ENCODE measurements at places on chromosomes 1 and 21.

- DNase-seq, result no peak
Measured at GRCh38 chr1:87224201-87224600, 104.5 kb upstream of the LMO4 start.

DNA sequence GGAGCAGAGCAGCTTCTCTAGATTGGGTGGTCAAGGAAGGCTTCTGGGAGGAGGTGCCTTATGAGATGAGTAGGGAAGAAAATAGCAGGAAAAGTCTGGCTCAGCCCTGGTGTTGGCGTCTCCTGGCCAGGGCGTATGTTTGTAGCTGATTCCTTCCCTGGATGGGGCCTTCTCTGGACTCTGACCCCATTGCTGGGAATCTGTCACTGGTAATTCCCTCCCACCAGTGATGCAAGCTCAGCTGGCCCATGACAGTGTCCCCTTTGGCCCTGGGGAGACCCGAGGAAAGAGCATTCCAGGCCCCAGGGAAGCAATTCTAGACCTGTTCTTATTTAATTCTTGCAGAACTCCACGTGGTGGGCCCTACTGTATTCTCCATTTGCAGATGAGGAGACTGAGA, 20.7 kb downstream of the IGSF21 start:
- DNase-seq, result no peak

- DNase-seq, result no peak
Measured at GRCh38 chr1:248009681-248010080, 3.8 kb upstream of the OR2L5 start.

DNA sequence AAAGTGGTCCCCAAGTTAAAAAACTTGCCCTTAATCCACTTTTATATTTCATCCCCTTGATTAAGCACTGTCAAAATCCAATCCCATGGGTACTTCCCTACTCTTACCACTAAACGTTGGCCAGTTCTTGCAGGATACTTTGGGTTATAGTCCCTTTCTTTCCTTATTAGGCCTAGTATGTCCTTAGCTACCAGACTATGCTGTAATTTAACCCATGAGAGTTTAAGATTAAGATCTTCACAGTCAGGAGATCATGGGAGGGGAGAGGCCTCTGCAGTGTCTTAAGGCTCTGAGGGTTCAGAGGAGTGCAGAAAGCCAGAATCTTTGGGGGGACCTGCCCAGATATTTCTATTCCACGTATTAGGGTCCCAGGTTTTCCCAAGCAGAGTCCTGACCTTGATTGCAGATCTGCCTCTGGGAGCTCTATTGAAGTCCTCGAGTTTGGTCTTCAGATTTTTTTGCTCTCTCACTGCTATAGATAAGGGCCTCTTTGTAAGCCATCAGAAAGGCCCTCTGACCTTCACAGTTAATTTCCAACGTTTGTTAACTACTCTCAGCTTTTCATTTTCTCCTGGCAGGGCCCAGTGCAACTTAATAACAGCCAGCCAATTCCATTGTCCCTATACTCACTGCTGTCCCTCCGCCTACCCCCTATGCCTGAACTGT, 9.0 kb upstream of the CGN start:
- DNase-seq, result no peak

- no peak for DNase-seq
Measured at GRCh38 chr1:114032271-114033215, 53.3 kb downstream of the OLFML3 start.

GRCh38 chr21:16047904-16048303, 318.1 kb downstream of the USP25 start:
- no peak for DNase-seq

DNA sequence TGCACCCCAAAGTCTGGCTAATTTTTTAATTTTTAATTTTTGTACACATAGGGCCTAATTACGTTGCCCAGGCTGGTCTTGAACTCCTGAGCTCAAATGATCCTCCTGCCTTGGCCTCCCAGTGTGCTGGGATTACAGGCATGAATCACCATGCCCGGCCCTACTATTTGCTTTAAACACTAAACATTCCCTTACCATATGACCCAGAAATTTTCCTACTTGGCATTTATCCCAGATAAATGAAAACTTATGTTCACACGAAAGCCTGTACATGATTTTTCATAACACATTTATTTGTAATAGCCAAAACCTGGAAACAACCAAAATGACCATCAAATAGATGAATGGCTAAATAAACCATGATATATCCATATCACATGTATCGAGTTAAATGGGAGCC, 35.8 kb downstream of the NDUFS5 start:
- no peak for DNase-seq

GRCh38 chr1:113007706-113008364, 51.8 kb upstream of the SLC16A1 start:
- no peak for DNase-seq

DNA sequence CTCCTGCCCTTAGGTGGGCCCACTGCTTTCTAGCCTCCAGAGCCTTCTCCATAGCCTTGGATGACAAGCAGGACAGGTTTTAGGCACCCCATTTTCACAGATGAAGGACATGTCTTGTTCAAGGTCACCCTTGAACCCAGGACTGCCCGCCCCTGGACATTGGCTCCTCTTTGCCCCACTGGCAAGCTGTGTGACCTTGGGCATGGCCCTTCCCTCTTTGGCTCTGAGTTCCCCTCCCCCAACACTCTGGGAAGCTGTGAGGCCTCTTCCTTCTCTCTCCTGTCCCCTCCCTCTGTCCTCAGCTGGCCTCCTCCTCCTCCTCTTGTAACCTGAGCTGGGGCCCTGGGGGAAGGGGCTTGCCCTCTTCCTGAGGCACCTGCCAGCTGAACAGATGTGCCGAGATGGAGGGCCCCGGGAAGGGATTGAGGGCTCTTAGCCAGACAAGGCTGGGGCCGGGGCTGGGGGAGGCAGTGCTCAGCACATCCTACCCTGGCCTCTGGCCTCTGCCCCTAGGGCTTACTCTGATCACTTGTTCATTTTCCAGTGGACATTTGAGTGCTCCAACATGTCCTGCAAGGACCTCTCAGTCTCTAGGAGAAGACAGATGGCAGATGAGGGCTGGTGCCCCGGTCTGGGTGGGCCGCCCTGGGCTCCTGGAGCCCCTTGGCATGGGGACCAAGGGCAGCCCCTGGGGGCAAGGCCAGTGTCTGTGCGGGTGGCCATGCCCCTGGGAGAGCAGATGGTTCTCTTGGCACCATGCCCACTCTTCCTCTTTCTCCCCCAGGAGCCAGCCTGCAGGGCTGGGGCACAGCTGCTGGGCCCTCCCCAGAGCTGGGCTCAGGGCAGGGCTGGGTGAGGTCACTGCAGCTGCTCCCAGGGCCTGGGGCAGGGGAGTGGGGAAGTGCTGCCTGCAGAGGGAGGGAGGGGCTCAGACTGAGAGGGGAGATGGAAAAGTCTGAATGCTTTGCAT, 10.7 kb downstream of the FOXO6 start:
- DNase-seq, result no peak

DNA sequence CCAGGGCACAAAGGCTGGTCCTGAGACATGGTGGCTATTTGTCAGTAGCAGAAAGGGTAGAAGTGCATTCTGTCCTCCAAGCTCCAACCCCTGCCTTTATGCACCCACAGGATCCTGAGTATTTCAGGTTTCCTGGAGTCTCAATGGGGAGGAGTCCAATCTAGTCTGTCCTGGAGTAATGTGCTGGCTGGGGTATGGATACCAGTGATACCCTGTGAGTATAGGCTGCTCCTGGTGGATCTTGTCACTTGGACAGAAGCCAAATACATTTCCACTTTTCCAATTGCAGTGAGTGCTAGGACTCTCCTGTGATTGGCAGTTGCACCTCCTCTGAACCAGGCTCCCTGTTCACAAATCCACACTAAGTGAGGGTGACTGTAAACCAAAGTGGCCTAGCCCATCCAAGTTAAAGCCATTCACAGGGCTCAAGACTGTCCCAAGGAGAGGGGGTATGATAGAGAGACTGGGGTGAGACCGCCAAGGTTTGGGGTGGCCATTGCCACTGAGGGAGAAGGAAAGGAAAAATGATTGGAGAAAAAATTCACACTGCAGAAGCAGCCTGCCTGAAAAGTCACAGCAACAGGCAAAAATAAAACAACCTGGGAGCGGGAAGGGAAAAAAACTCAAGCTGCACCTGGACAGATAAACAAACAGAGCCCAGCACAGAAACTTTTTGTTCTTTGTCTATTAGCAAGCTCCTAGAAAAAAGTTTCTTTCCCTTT, 163.4 kb upstream of the ETV3 start:
- no peak for DNase-seq

- DNase-seq, result no peak
Measured at GRCh38 chr1:41103766-41104165, 82.2 kb upstream of the SLFNL1 start.

- DNase-seq, result no peak
Measured at GRCh38 chr1:162128693-162129356, 59.3 kb downstream of the NOS1AP start.

GRCh38 chr1:22536506-22536905, 26.8 kb upstream of the EPHA8 start:
- no peak for DNase-seq

DNA sequence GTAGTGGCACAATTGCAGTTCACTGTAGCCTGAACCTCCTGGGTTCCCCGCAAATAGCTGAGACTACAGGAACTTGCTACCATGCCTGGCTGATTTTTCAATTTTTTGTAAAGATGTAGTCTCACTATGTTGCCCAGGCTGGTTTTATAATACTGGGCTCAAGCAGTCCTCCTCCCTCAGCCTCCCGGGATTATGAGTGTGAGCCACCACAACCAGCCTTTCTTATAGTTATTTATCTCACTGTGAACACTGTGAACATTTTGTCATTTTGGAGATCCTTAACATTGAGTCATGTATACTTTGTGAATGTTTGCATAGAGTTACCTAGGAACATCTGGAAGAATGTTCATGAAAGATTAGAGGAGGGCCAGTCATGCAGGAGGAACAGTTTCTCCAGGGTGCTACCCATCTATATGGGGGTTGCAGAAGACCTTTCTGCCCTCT, 127.1 kb upstream of the CACYBP start:
- DNase-seq, result no peak

- no peak for DNase-seq
Measured at GRCh38 chr1:73326663-73327062, 871.3 kb downstream of the LRRIQ3 start.

DNA sequence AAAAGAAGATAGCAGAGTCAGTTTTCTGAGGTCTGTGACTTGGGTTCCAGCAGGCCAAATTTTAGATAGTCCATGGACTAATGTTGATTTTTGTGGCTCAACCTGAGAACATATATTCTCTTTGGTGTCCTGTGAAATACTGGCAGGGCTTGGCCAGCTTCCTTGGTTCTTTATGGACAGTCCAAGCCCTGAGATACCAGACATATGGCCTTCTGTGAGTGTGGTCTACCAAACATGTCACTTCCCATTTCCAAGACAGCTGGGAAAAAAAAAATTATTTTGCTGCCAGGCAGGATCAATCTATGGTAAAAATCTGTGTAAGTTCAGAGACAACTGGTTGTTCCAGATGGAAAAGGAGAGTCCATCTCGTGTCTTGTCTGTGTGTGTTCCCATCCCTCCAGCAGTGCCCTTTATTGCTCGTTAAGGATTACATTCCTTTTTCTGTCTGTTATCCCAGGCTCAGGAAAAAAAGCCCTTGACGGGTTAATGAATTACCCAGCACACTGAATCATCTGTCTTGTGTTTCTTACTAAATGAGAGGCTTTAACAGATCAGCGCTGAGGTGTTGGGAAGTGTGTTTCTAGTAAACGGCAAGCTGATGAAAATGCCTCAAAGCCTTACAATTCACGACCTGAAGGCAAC, 33.4 kb upstream of the XPR1 start:
- DNase-seq, result no peak

DNA sequence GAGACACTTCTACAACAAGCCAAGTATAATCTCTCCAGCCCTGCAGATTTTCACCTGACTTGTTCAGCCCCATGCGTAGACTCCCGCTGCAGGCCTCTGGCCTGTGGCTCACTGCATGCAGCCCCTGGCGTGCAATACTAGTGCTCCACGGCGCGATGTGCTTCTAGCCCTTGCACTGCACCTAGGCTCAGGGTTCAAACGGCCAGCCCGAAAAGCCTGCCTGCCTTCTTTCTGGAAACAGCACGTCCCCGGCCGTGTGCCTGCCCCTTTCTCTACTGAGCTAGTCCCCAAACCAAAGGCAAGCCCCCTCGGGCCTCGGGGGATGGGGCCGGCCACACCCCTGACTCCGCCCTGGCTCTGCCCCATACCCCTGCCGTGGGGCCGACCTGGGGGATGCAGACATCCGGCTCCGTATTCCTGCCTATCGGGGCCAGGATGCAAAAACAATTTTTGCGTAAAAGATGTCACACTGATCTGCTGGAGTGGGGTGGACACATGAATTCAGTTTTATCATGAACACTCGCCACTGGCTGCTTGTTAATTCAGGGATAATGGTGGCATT, 26.3 kb upstream of the TRAPPC10 start:
- DNase-seq, result no peak

DNA sequence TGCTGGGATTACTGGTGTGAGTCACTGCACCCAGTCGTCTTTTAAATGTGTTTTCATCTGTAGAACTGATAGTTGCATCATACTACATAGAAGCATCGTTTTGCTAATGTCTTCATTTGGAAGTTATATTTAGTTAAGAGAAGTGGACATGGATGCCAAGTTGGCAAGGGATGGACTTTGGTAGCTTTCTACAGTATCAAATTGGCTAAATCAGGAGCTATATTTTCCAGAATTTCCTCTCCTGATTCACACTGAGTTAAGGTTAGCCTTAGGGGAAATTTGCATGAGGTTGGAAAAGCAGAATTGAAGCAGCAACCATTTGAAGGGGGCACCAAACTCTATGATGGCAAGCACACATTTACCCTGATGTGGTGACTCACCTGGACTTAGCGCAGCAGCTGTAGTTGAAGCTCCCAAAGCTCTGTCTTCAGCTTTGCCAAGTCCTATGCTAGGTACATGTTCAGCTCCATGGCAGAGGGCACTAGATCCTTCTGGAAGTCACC, 43.9 kb downstream of the DUSP10 start:
- DNase-seq, result no peak

DNA sequence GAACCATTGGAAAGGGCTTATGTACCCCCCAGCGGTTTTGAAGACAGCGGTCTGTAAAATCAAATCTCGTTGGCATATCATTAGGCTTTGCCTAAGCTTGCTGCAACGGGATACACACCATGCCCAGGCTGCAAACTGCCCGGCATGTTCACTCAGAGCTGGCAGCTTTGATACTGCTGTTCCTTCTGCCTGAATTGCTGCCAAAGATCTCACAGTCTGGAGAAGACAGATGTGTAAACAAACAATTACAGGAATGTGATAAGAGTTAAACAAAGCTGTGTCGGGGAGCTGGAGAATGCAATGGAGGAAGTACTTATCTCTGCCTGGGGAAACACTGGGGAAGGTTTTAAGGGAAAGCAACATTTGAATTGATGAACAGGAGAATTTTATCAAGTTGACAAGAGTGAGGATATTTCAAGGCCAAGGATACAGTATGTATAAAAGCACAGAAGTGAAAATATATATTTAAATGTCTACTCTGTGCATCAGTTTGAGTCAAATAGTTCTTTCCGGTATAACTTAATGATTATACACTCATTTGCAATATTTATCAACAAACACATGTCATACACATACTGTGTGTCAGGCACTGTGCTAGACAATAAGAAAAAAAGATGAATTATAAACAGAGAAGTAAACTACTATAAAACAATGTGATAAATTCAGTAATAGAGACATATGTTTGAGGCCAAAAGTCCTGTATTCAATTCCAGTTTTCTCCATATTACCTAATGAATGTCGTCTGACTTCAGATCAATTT, 29.9 kb downstream of the CHML start:
- no peak for DNase-seq

- DNase-seq, result no peak
Measured at GRCh38 chr1:221347706-221348105, 394.2 kb downstream of the DUSP10 start.
